ENCODE measurements at places on chromosomes 2 and 18. TPM values are rescaled to one million over a fixed set of nuclear protein-coding genes. Genes with fewer than 3 reads are reported as not detected.

The ZNF521 gene
- 12.0 TPM for total RNA-seq

The GLB1L gene
- total RNA-seq: 7.5 TPM

The CDH7 gene
- total RNA-seq: not detected

The LAMA1 gene
- 0.71 TPM for total RNA-seq

The AQP12B gene
- not detected for total RNA-seq

The SLC30A3 gene
- total RNA-seq: 0.68 TPM

The TNFRSF11A gene
- total RNA-seq: 3.6 TPM

The HOXD12 gene
- total RNA-seq: not detected

- no peaks in the 10 kb centered on the region for H3K36me3 ChIP-seq
- no peak for DNase-seq
- H3K4me3 ChIP-seq: peak overlapping the region; percentile 42
- peaks cover 47% of the 10 kb centered on the region for H3K27me3 ChIP-seq
Observed at GRCh38 chr2:45168711-45169338, 159.6 kb upstream of the SIX2 start.

DNA sequence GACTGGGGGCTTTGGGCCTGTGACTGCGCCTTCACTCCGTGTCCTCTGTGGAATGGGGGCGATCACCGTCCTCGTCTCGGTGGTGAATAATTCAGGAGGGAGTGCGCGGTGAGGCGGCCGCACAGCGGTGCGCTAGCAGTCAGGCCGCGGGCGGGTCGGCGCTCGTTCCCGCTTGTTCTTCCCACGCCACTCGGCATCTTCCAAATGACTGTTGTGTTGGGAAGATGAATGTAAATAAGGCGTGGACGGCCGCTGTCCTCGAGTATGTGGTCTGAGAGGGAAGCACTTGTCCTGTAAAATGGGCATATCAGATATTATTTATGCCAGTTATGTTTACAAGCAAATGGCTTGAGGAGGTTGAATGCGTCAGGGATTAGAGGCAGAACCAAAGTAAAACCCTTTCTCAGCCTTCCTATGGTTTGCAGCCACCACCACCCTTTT, 608 bp upstream of the VPS4B start:
- peak overlapping the region; percentile 92 for H3K27ac ChIP-seq
- peaks cover 17% of the 10 kb centered on the region for H3K36me3 ChIP-seq
- H3K4me1 ChIP-seq: peaks cover 18% of the 10 kb centered on the region
- DNase-seq: no peak
- H3K27me3 ChIP-seq: no peaks in the 10 kb centered on the region
- H3K4me3 ChIP-seq: peak overlapping the region; percentile 89

GRCh38 chr2:205734436-205735037, 52.2 kb downstream of the NRP2 start:
- H3K27ac ChIP-seq: peak overlapping the region; percentile 95
- DNase-seq: peak; percentile 92
- H3K4me3 ChIP-seq: no peak overlapping the region
- peaks cover 86% of the 10 kb centered on the region for H3K4me1 ChIP-seq
- no peaks in the 10 kb centered on the region for H3K27me3 ChIP-seq
- H3K36me3 ChIP-seq: peaks cover 74% of the 10 kb centered on the region

- no peak overlapping the region for H3K4me3 ChIP-seq
- H3K27me3 ChIP-seq: no peaks in the 10 kb centered on the region
- no peak overlapping the region for H3K27ac ChIP-seq
- peaks cover 9% of the 10 kb centered on the region for H3K4me1 ChIP-seq
Observed at GRCh38 chr18:32389858-32390257, 80.8 kb downstream of the GAREM1 start.

DNA sequence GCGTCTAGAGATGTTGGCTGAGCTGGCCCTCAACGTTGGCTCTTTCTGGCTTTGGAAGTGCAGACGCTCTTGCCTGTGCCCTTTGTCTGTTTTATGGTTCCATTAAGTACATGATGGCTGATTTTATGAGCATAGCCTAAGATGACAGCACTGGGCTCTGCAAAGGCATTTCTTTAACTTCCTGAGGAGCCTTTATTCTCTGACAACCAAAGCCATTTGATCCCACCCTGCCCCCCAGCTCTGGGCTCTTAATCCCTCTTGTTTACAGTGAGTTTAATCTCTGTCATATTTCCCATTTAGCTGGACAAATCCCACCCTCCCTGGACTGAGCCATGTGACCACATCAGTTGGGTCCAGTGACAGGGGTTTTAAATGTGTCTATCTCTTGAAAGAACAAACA, 195.9 kb downstream of the ACKR3 start:
- H3K27me3 ChIP-seq: no peaks in the 10 kb centered on the region
- H3K27ac ChIP-seq: no peak overlapping the region
- H3K4me1 ChIP-seq: no peaks in the 10 kb centered on the region
- DNase-seq: no peak
- H3K4me3 ChIP-seq: no peak overlapping the region

GRCh38 chr2:25567406-25567805, 106.0 kb downstream of the DTNB start:
- no peaks in the 10 kb centered on the region for H3K36me3 ChIP-seq
- no peaks in the 10 kb centered on the region for H3K4me1 ChIP-seq
- DNase-seq: no peak
- no peak overlapping the region for H3K4me3 ChIP-seq
- H3K27me3 ChIP-seq: no peaks in the 10 kb centered on the region

DNA sequence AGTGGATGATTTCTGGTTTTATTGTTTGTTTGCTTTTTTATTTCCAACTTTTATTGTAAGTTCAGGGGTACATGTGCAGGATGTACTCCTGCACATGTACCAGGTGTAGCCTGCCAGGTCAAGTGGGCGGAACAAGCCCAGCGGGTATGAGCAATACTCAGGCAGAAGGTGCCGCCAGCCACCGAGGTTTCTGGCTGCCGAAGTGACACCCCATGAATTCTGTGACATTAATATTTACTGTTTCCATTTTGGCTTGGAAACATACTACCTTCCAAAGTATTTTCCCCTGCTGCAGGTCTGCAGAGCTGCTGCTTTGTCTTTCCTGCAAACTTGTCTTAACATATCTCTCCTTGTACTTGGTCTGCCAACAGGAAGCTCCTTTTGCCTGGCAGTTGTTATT, 78.5 kb downstream of the PTPN4 start:
- H3K27me3 ChIP-seq: no peaks in the 10 kb centered on the region
- H3K36me3 ChIP-seq: no peaks in the 10 kb centered on the region
- no peak overlapping the region for H3K27ac ChIP-seq

DNA sequence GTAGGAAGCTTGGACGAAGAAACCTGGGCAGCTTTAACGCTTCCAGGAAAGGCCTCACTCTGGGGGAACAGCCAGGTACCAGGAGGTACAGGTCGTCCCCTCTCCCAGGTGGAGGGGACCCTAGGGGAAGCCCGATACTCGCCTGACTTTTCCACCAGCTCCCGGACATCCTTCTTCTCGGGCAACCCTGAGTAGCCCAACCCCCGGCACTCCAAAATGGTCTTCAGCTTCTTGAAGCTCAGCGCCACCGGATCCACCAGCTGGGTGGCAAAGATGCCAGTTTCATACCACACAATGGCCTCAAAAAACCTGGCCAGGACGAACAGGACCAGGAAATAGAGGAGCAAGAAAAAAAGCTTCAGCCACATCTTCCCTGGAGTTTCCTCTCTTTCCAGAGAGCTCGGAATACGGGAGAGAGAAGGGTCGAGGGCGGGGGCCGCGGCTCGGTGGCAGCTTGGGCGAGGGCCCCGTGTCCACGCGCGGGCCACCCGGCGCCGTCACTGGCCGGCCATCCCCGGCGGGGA, 1.1 kb downstream of the RNF103 start:
- DNase-seq: peak; percentile 76
- no peaks in the 10 kb centered on the region for H3K27me3 ChIP-seq
- peak overlapping the region; percentile 95 for H3K27ac ChIP-seq
- peaks cover 37% of the 10 kb centered on the region for H3K4me1 ChIP-seq

GRCh38 chr2:129300456-129300855, 679.0 kb upstream of the RAB6C start:
- no peak overlapping the region for H3K4me3 ChIP-seq
- H3K27me3 ChIP-seq: no peaks in the 10 kb centered on the region
- H3K27ac ChIP-seq: peak overlapping the region; percentile 79
- no peaks in the 10 kb centered on the region for H3K4me1 ChIP-seq
- no peak for DNase-seq
- no peaks in the 10 kb centered on the region for H3K36me3 ChIP-seq

All from sigmoid colon (tissue), 7 donors.